Activated naive CD4-positive, alpha-beta T cell (primary cell): ENCODE measurements at places on chromosomes 5 and 9.

- no peak for DNase-seq
Observed at GRCh38 chr9:89942643-89943042, 337.8 kb downstream of the GADD45G start.

- no peak for DNase-seq
Observed at GRCh38 chr5:573976-574375, 38.2 kb upstream of the CEP72 start.

GRCh38 chr5:138252944-138253343 lies 21.5 kb downstream of the GFRA3 start:
- DNase-seq = no peak

GRCh38 chr9:125932012-125932411 lies 184.8 kb downstream of the PBX3 start:
- no peak for DNase-seq

GRCh38 chr5:63648376-63648775 lies 313.9 kb downstream of the HTR1A start:
- no peak for DNase-seq
